Activated naive CD4-positive, alpha-beta T cell treated with anti-CD3 and anti-CD28 coated beads, Interleukin-2, amount 50 U/mL, for 72 hours (primary cell): ENCODE measurements at places on chromosomes 6 and 20. TPM values are rescaled to one million over a fixed set of nuclear protein-coding genes. Genes with fewer than 3 reads are reported as not detected.

HLA-DRB5 gene
- total RNA-seq: 1.6 TPM

ARFGEF2 gene
- 24.7 TPM for total RNA-seq

SIM1 gene
- total RNA-seq: not detected

IMPG1 gene
- total RNA-seq: not detected

WFDC10B gene
- total RNA-seq: not detected

DEFB129 gene
- not detected for total RNA-seq

TAAR8 gene
- total RNA-seq: not detected

NR2E1 gene
- not detected for total RNA-seq

SLC16A10 gene
- total RNA-seq: 7.8 TPM

COX4I2 gene
- total RNA-seq: not detected

SASH1 gene
- 0.49 TPM for total RNA-seq

APOM gene
- total RNA-seq: 2.7 TPM

PTPRA gene
- total RNA-seq: 55.8 TPM

DNA sequence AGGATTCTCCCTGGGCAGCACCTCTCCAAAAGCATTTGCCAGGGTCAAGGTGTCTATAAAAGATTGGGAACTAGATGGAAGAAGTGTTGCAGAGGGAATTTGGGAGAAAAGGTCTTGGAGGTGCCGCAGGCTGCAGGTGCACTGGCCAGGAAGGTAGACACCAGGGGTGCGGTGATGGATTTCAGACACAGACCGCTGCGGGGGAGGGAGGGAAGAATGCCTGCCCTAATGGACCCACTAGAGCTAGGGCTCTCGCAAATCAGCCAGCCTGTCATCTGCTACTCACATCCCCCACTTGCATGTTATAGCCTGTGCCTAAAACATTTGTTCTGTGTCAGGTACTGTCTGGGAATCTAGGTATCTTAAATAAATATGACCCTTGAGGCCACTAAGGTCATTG is 193.6 kb upstream of the SLC24A3 start:
- DNase-seq: no peak

DNA sequence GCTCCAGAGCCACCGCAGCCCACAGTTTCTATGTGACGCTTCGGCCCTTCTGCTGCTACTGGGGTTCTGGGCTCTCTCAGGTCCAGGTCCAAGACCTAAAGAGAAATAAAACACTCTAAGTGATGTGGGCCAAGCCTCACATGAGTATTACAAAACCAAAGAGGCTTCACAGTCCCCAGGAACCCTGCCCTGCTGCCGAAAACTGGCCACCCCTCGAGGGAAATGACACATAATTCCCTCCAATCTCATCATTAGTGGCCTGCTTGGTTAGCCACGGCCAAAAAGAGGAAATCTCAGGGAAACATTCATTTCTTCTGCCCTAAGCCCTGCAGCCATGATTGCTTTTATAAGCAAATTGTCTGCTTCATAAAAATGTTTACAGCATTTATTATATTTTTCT is 32.5 kb downstream of the DLL1 start:
- no peak for DNase-seq

DNA sequence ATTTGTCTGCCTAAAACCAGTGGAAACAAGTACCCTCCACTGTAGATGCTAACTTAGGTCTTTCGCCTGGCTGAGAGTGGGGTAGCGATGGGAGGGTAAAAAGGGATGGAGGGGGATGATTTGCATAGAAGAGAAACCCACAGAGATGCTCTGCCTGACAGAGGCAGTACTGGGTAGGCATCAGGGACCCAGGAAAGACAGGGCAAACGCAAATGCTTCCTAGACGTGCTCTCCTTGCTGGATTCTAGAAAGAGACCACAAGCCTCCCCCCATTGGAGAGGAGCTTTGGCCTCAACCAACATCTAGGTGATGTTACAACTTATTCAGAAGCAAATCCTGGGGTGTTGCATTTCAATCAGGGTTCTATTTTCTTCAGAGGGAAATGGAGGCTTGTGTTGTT is 3.2 kb downstream of the OLIG3 start:
- no peak for DNase-seq

GRCh38 chr6:143241111-143241510 is 180.4 kb downstream of the AIG1 start:
- DNase-seq: no peak

- DNase-seq: no peak
Observed at GRCh38 chr6:137102050-137102848, 57.5 kb upstream of the IL20RA start.

- no peak for DNase-seq
Observed at GRCh38 chr6:4309540-4309939, 174.2 kb upstream of the ECI2 start.

GRCh38 chr6:16369140-16369745 is 130.9 kb downstream of the GMPR start:
- no peak for DNase-seq

GRCh38 chr6:142518761-142519160 is 217.0 kb downstream of the ADGRG6 start:
- no peak for DNase-seq

DNA sequence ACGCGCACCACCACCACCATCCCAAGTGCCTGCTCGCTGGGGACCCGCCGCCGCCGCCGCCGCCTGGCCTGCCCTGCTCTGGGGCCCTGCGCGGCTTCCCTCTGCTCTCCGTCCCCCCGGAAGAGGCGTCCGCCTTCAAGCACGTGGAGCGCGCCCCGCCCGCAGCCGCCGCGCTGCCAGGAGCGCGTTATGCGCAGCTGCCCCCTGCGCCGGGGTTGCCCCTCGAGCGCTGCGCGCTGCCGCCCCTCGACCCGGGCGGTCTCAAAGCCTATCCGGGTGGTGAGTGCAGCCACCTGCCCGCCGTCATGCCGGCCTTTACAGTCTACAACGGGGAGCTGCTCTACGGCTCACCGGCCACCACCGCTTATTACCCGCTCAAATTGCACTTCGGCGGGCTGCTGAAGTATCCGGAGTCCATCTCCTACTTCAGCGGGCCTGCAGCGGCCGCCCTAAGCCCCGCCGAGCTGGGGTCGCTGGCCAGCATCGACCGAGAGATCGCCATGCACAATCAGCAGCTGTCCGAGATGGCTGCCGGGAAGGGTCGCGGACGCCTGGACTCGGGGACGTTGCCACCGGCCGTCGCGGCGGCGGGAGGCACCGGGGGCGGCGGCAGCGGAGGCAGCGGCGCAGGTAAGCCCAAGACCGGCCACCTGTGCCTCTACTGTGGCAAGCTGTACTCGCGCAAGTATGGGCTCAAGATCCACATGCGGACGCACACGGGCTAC is 7.2 kb downstream of the PRDM13 start:
- DNase-seq: no peak

DNA sequence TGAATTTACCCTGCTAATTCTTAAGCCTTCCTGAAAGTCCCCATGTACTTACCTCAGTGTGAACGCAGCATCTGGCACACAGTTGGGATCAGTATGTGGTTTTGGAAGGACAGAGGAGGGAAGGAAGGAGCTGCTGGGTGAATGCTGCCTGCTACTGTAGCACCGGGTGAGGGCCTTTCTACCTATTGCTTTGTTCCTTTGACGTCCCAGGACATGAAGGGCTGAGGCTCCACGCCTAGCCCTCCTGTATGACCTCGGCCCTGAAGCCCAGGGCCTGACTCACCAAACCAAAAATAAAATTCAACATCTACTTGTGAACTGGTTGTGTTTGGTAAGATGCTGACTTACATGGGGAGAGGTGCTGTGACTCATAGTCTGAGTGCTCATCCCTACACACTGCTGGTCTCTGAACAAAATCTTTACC is 51.1 kb downstream of the ARID1B start:
- DNase-seq: no peak

DNA sequence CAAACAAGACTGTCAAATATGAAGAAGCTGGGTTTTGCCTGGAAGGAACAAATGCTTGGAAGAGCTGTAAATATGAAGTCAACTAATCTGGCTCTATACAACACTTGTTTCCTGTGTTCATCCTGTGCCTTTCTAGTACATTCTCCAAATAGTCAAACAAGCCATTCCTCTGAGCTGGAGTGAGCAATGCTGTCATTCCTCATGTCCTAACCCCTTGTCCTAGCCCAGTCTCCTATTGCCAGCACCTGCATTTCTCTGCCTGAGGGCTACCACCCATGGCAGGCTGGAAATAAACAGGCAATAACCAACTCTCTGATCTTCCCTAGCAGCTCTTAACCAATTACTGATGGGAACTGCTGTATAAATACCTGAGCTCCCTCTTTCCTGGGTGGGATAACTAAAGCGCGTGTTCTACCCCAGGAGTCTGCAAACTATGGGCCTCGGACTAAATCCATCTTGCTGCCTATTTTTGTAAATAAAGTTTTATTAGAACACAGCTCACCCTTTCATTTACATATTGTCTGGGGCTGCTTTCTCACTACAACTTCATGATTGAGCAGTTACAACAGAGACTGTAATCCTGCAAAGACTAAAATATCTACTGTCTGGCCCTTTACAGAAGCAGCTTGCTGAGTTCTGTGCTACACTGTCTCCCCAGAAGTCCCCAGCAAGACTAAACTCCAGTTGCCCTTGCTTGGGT is 13.4 kb downstream of the RIMS4 start:
- no peak for DNase-seq

- peak; percentile 60 for DNase-seq
Observed at GRCh38 chr20:38674092-38674764, 50.1 kb upstream of the SLC32A1 start.

- DNase-seq: peak; percentile 6
Observed at GRCh38 chr20:17281478-17281877, 54.6 kb downstream of the PCSK2 start.

DNA sequence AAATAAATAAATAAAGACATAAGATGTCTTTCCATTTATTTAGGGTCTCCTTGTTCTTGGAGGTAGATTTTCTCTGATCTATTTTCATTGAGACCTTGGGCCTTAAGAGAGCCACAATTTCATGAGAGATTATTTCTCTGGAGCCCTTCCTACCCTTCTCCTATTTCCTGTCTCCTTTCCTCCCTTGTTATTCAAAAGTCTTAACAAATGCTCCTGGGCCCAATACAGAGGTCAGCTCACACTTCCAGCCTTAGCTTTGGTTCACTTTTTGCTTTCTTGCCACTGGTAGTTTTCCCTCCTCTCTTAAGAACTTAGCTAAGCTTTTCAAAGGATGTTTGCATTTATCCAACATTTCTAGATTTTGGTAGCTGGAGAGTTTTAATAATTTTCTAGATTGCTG is 44.0 kb downstream of the PTPRA start:
- no peak for DNase-seq

DNA sequence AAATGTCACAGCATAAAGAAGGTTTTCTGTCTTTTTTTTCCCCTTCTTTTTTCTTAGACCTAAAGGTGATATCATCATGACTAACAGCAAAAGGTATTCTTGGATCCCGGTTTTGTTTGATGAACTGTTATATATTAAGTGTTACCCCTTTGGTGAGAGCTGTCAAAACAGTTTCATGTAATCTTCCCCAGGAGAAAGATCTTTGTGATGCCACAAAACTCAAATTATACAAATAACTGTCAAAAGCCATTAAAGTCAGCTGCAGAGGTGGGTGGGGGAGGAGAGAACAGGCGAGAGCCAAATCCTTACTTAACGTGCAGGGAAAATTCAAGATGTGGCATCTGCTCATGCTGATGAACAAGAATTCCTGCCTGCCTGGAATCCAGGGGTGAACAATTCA is 258.2 kb downstream of the BMP7 start:
- no peak for DNase-seq

GRCh38 chr6:5529733-5530132 is 268.4 kb downstream of the FARS2 start:
- DNase-seq: no peak

- DNase-seq: no peak
Observed at GRCh38 chr6:11710311-11710761, 68.3 kb downstream of the ADTRP start.

DNA sequence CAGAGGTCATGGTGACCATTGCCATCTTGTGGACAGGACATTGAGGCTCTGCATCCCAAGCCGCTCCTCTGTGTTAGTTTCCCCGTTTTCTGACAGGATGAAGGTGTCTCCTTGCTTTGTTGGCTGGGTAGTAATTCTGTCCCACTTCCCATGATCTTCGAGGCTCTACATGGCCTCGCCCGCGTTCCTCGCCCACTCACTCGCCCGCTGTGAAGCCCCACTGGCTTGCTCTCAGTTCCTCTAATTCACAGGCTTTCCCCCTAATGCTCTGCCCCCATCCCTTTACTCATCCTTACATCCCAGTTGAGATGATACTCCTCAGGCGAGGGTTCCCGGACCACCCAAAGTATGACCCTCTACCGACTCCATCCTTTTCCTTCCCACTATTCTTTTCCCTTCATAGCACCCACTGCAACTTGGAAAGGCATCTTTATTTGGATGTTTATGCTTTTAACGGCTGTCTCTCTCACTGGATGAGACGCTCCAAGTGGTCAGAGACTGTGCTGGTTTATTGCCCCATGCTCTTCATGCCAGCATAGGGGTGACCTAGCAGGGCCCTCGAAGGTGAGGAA is 511 bp upstream of the SLC35B2 start:
- no peak for DNase-seq

- DNase-seq: no peak
Observed at GRCh38 chr6:26159357-26160273, 72.4 kb downstream of the HFE start.

GRCh38 chr6:112181130-112181529 is 73.2 kb downstream of the LAMA4 start:
- DNase-seq: no peak

GRCh38 chr6:158914923-158915322 is 85.1 kb downstream of the RSPH3 start:
- no peak for DNase-seq

DNA sequence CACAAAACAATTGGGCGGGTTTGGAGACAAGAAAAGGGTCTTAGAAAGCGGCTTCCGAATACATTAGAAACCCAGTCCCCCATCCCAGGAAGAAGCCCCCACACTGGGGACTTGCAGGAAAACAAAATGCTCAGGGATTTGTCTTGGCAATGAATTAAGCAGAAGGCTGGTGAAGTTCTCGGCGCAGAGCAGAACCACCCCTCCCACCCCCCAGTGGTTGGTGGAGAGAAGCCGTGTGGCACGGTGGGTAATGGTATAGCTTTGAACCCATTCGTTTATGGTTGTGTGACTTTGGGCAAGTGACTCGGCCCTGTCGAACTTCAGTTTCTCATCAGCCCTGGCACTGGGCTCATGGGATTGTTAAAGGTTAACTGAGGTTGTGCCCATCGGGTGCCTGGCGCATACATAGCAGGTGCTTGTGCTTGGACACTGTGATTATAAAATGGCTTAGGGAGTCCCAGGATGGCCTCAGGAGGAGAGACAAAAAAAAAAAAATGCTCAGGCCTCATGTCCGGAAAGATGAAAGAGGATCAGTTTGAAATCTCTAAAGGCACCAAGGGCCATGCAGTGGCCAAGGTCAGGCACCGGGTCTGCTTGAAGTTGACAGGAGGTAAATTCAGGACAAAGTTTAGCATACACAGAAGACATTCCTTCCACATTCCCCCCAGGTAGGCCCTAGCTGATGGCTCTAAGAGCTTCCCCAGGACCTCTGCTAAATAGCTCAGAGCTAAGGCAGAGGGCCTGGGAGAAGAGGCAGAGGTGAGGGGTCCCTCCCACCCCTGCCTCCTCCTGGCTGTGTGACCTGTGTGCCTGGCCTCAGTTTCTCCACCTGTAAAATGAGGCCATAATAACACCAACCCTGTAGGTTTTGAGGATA is 120.1 kb upstream of the PTPN1 start:
- no peak for DNase-seq

- peak; percentile 11 for DNase-seq
Observed at GRCh38 chr6:105179244-105180065, at the start of gene POPDC3. TSS of gene POPDC3 (minus strand) at chr6:105180014. CDS start at chr6:105161909, 18,105 bp downstream.

- DNase-seq: no peak
Observed at GRCh38 chr6:80449726-80450125, 343.3 kb downstream of the BCKDHB start.

GRCh38 chr20:33291830-33292355 is 8.9 kb downstream of the BPIFB1 start:
- DNase-seq: no peak
